HTR-8/SVneo (cell line): ENCODE measurements at places on chromosomes 7 and 10.

DNA sequence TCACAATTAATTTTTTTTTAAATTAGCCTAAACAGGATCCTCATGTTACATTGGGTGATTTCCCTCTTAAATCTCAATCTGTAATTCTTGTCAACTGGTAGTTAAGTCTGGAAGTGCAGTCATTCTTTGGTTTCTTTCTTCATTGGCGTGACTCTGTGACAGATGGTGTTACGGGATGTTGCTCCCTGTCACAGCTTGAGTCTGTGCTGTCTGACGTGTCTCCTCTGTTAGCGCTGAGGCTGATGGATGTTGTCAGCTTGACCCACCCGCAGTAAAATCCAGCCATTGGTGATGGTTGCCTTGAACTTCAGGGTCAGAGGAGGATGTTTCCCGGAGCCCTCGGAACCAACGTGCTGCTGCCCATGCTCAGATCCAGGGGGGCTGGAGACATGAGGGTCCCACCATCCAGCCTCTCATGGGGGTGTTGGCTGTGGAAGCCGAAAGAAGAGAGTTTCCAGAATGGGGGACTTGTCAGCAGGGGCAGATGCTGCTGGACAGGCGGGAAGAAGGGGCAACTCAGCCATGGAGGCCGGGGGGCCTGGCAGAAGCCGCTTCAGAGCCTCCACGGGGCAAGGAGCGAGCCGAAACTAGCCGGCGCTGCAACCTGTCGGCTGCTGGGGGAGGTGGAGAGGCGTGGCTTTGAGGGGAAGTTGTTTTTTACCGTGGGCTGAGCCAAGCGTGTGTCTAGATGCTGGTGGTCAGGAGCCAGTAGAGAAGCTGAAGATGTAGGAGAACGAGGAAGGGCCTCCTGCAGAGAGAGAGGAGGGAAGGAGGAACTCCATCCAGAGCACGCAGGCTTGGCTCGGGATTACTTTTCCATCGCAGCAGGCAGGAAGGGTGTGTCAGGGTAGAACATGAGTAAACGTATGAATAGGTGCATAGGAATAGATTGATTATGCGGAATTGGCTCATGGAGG is 3.5 kb downstream of the SUN1 start:
- DNase-seq, result no peak

DNA sequence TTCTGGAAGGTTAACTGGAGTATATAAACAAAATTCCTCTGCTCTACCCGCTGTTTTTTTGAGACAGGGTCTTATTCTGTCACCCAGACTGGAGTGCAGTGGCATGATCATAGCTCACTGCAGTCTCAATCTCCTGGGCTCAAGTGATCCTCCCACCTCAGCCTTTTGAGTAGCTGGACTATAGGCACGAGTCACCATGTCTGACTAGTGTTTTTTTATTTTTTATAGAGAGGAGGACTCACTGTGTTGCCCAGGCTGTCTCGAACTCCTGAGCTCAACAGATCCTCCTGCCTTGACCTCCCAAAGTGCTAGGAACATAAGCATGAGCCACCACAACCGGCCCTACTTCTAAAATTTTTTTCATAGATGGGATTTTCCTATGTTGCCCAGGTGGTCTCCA is 2.2 kb downstream of the RAB18 start:
- no peak for DNase-seq

GRCh38 chr7:96097835-96098234 is 224.1 kb downstream of the SLC25A13 start:
- DNase-seq, result no peak

DNA sequence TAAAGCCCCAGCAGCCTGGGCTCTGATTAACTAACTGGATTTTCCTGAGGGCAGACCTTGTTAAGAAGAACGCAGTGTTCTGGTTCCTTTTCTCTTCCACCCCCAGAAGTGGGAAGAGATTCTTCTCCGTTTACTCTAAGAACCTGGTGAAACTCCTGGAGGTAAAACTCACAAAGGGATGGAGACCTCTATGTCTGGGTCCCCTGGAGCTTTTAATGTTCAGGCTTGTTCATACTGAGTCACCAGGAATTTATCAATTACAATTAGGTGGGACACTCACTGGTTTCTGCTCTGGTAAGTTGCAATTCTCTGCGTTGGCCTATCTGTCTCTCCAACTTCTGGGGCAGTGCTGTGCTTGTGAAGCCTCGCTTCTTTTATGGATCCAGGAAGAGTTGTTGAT is 73.3 kb upstream of the CACNB2 start:
- no peak for DNase-seq

- DNase-seq, result no peak
Observed at GRCh38 chr7:87369216-87369615, 23.8 kb downstream of the CROT start.

- DNase-seq, result no peak
Observed at GRCh38 chr10:14102056-14102455, 228.7 kb downstream of the FRMD4A start.

GRCh38 chr7:94436018-94436604 is 41.4 kb downstream of the COL1A2 start:
- DNase-seq, result peak; percentile 33

GRCh38 chr10:78267598-78267997 is 233.9 kb downstream of the RPS24 start:
- peak; percentile 35 for DNase-seq

DNA sequence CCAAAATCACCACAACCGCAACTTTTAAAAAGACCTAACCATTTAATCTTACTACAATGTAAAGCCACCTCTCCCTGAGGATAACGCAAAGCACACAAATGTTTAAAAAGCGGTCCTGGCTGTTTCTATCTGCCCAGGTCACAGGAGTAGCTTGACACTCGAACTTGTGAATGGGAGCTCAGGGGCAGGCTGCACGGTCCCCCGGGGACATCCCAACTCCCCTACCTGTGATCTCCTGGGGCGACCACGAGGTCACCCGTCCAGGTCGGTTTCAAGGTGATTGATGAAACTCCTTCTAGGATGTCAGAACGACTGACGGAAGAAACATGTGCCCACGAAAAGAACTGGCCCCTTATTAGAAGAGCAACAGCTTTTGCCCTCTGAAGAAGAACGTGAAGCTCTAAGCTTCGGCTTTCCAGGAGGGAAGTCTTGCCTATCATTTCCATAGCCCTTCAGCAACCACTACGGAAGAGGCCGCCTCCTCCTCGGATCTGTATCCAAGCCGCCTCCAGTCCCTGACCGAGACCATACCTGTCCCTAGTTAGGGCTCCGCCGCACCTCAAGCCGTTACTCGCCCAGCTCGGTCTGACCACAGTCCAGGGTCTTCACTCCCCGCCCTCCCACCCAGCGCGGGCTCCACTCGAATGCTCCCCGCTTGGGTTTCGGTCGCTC is 459 bp downstream of the CYCS start:
- peak; percentile 10 for DNase-seq

- no peak for DNase-seq
Observed at GRCh38 chr7:130490888-130491804, 739 bp upstream of the MEST start.

- no peak for DNase-seq
Observed at GRCh38 chr7:102215711-102216110, 71.0 kb upstream of the SH2B2 start.

GRCh38 chr10:15046626-15047025 is 2.9 kb downstream of the OLAH start:
- DNase-seq, result no peak

- no peak for DNase-seq
Observed at GRCh38 chr7:38310591-38311101, 37.2 kb upstream of the TARP start.

GRCh38 chr7:105002-105401 is 87.4 kb upstream of the FAM20C start:
- DNase-seq, result no peak

DNA sequence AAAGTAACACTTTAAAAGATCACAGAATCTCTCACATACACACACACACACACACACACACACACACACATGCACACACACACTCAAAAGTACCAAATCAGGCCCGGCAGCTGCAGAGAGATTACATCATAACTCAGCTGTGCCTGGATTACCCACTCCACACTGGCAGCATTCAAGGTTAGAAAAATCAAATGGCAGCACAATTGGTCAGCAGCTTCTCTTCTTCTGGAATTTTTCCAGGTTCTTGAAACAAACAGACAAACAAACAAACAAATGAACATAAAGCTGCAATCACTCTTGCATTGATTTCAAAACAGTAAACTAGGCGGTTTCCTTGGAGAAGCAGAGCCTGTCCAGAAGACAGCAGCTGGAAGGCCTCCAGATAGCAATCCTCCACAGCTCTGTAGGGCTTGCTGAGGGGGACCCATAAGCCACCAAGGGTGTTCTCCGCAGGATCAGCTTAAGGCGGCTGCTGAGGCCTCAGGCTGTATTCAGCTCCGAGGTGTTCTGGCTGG is 24.5 kb upstream of the FAM133B start:
- no peak for DNase-seq

- DNase-seq, result no peak
Observed at GRCh38 chr7:123673752-123674398, 18.2 kb downstream of the LMOD2 start.

- DNase-seq, result no peak
Observed at GRCh38 chr7:133846203-133846945, 280.8 kb upstream of the LRGUK start.

- DNase-seq, result no peak
Observed at GRCh38 chr7:51950813-51951212, 634.2 kb upstream of the COBL start.

- no peak for DNase-seq
Observed at GRCh38 chr10:23692736-23693135, 253.9 kb downstream of the OTUD1 start.

GRCh38 chr10:3186368-3186767 is 13.8 kb upstream of the PITRM1 start:
- no peak for DNase-seq

DNA sequence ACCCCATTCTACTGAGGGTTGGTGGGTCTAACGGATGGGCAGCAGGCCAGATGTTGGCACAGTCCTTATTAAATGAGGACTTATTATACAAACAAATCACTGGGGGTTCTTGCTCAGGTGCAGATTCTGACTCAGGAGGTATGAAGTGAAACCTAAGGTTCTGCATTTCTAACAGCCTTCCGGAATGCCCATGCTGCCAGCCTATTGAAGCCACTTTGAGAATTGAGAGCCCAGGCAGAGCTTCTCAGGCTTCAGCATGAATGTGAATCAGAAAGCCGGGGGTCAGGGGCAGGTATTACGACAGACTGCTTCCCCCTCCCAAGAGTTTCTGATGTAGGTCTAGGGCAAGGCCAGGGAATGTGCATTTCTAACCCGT is 34.1 kb upstream of the NPFFR1 start:
- DNase-seq, result no peak

DNA sequence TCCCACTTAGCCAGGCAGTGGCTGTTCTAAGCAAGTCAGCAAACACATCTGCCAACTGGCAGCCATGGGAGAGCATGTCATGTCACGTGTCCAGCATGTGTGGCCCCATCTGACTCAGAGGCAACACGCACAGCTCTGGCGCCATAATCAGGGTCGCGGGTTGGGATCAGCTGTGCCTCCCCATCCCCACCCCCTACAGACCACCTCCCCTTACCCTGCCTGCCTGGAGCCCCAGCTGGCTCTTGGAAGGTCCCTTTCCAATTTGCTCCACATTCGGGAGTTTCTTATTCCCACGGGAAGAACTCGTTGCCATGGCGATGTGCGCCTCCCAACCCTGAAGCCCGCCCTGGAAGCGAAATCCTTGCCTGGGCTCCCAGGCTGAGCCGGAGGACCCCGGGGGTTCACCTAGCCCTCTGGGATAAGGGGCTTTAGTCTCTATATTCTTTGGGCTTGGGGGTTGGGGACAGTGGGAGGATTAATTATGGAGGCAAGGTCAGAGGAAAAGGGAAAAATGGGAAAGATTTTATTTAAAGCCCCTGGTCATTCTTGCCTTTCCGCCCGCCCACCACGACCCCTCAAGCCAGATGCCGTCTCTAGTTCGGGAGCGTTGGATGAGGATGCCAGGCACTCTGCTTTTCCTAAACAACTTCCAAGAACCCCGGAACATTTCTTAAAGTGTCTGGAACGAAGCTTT is 283.7 kb downstream of the ZEB1 start:
- peak; percentile 26 for DNase-seq

DNA sequence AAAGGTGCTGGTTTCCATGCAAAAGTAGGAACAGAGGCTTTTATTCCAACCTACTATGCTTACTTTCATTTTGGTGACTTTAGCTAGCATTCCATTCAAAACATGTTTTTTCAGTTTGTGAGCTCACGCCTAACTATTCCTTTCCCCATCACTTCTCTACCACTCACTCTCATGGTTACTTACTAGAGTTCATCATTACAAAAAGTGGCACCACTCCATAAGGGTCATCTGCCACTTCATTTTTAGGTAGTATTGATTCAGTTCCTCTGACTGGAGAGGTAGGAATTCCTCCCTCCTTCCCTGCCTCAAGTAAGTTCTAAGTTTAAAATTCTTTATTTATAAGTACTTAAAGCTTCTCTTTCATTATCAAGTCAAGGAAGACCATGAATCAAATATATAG is 543.1 kb downstream of the HTR7 start:
- no peak for DNase-seq

DNA sequence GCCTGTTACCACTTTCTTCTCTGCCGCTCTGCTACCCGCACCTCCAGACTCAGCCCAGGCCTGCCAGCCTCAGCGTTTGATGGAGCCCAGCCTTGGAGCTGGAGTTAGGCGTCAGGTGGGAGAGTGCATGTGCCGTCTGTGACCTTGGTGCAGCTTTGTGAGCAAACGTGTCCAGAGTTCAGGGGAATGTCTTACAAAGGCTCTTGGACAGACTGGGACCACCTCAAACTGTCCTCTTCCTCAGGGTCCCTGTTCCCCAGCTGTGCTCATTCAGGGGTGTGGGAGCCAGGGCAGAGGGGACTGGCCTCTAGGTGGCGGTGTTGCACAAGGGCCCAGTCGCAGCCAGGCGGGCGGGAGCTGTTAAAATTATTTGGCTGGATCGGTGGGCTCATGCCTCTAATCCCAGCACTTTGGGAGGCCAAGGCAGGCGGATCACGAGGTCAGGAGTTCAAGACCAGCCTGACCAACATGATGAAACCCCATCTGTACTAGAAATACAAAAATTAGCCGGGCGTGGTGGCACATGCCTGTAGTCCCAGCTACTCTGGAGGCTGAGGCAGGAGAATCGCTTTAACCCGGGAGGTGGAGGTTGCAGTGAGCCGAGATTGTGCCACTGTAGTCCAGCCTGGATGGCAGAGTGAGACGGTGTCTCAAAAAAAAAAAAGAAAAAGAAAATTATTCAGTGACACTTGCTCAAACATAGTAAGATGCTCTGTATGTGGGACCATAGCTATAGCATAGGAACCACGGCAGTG is 89.2 kb downstream of the ADCY1 start:
- peak; percentile 31 for DNase-seq

- DNase-seq, result no peak
Observed at GRCh38 chr7:11343136-11343535, 369.5 kb downstream of the PHF14 start.

DNA sequence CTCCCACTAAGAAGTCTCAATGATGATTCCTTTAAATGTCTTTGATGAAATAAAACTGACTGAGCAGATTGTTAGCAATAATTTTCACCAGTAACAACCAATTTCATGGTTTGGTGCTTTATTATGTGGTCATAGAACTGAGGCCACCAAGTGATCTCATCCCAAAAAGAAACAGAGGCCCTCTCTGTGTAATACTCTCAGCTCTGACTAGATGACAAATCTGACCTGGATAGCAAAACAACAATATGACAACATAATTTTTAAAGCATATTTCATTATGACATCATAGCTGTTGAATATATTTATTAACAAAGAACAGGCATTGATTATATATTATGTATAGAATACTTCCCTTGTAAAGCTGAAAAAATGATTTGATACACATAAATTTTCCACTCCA is 5.9 kb downstream of the SEMA3E start:
- no peak for DNase-seq

- no peak for DNase-seq
Observed at GRCh38 chr10:44395396-44395795, 10.5 kb upstream of the CXCL12 start.
